ENCODE measurements at places on chromosomes 4 and X.

- peak; percentile 26 for DNase-seq
Observed at GRCh38 chr4:83170952-83171399, 56.4 kb upstream of the PLAC8 start.

GRCh38 chr4:134952775-134953174 is 751.2 kb upstream of the PABPC4L start:
- no peak for DNase-seq

- DNase-seq, result no peak
Observed at GRCh38 chr4:79820427-79820826, 252.6 kb downstream of the ANTXR2 start.

GRCh38 chr4:184346682-184347081 is 127.7 kb downstream of the IRF2 start:
- no peak for DNase-seq

DNA sequence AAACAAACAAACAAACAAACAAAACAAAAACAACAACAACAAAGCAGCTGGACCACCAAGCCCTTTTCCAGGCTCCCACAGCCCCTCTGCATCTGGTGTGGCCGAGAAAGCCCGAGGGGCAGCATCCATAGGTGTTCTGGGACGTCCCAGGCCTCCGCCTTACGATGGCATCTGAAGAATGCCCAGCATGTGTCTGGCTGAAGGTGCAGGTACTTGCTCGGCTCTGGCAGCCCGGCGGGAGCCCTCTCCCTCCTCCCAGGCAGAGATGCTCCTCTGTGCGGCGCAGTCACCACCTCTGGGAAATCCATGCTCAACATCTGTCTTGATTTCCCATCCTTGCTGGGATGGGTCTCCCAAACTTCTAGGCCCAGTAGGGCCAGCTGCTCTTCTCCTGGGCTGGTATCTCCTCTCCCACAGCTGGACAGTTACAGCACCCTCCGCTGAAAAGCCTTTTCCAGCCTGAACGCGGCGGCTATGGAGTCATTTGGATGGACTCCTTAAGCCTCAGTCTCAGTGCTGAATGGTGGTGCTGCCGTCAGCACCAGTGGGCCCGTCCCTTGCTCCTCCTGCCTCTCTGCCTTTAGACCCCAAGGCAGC is 4.3 kb downstream of the PSAPL1 start:
- no peak for DNase-seq

- peak; percentile 59 for DNase-seq
Observed at GRCh38 chr4:128917781-128918180, 108.3 kb downstream of the JADE1 start.

- DNase-seq, result peak; percentile 45
Observed at GRCh38 chrX:9997524-9997923, 30.4 kb downstream of the CLDN34 start.

GRCh38 chr4:82499738-82500434 is 61.9 kb downstream of the TMEM150C start:
- DNase-seq, result no peak

- no peak for DNase-seq
Observed at GRCh38 chrX:132266583-132267355, 47.5 kb upstream of the RAP2C start.

- DNase-seq, result no peak
Observed at GRCh38 chr4:165684177-165684805, 188.7 kb upstream of the TLL1 start.

DNA sequence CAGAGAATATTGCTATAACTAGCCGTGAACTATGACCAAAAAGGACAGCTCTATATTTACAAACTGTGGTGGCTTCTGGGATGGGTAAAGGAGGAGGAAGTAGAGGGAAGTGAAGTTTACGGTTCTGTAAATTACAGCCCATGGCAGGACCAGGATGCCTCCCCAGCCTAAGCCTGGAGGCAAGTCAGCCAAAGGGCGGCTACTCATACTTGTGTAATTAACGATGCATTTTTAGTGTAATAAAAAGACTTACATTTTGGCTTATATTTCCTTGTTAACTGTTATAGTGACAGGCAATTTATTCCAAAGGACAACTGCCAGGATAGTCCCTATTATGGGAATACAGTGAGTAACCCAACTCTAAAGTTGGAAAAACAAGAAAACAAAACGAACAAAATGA is 139.9 kb upstream of the OTUD4 start:
- no peak for DNase-seq

DNA sequence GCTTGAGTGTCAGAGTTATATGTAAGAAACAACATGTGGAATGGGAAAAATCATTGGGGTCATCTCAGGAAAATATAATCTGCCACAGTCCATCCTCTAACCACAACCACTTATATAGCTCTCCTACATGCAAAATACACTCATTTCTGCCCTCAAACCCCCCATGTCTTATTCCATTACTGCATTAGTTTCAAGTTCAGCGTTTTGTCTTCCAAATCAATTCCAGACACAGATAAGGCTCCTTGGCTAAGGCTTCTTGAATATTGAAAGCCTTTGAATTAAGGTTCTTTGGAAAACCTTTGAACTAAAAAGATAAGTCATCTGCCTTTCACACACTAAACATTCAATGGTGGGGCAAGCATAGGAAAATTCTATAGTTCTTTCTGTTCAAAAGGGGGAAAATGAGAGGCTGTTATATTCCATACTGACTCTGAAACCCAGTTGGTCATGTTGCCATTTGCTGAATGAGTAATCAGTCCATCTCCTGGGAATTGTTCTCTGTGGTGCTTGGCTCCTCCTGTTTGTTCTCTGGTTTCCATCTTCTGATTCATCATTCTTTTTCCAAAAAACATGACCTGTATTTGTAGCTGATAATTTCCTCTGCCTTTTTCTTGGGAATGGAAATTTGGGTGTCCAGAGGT is 218.7 kb downstream of the BMPR1B start:
- DNase-seq, result no peak

DNA sequence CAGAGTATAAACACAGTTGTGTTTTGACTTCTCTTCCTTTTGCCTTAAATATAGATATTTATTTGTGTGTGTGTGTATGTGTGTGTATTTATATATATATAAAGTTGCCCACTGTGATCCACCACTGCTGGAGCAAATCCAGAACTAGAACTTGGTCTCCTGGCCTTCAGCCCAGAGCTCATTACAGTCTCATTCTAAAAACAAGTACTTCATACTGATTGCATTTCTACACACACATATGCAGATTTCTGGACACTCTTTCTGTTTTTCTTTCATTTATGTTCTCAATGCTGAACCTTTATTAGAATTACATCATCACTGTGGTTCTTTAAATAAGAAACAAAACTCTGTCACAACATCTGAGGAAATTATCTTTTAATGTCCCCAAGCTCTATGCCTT is 381 bp downstream of the TXK start:
- DNase-seq, result no peak
